ENCODE measurements at places on chromosomes 7 and 10.

DNA sequence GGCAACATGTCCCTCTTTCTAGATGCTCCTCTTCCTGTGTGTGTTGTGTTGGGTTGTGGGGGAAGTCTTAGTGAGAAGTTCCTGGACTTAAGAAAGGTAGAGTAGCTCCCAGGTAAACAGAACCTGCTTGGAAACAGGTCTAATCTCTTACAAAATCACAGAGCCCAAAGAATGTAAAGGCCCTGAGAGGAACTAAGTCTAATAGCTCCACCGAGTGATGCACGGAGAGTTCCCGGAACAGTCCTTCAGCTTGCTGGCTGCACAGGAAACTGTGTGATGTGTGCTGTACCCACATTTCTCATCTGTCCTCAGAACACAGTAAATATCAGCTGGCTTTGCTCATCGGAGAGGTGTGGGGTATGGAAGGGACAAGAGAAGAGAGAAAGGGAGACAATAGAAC lies 182.6 kb upstream of the LYZL1 start:
- DNase-seq = no peak

GRCh38 chr10:59829024-59829423 lies 75.8 kb upstream of the MRLN start:
- DNase-seq = no peak

DNA sequence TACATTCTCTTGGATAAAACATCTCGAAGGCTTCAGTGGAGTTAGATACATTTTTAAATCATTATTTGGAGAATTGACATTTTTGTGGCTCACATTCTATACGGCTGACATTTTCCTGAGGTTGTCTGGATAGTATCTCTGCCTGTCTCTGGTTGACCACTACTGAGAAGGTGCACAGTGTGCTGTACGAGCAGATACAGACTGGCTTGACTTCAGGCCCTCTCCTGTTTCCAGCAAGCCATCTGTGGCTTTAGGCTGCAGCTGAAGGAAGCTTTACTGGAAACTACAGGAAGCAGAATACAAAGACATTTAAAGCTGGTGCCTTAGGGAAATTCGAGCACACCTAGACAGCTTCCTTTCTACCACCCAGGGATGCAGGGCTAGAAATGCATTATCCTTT lies 39.3 kb upstream of the RSU1 start:
- DNase-seq = no peak

DNA sequence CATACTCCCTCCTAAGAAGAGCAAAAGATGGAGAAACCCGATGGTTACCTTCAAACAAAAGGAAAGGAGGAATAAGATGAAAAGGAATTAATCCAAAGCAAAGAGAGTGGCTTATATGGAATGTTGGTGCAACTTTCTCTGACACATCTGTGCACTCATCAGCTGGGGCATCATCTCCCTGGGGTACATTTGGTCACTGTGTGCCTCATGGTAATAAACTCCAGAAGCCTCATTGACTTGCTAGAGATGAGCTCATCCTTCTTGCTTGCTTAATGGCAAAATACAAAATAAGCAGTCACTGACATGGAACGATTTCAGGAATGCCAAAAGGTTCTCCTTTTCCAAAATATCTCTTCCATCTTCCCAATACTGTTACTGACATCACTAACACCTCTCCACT lies 22.5 kb downstream of the CAV1 start:
- no peak for DNase-seq

DNA sequence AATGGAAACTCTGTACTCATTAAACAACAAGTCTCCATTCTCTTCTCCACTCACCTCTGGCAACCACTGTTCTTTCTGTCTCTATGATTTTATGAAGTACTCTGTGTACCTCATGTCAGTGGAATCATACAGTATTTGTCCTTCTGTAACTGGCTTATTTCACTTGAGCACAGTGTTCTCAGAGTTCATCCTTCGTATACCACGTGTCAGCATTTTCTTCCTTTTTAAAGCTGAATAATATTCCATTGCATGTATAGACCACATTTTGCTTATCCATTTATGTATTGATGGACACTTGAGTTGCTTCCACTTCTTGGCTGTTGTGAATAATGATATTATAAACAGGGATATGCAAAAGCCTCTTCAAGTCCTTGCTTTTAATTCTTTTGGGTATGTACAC lies 333.0 kb upstream of the ZNF32 start:
- no peak for DNase-seq

DNA sequence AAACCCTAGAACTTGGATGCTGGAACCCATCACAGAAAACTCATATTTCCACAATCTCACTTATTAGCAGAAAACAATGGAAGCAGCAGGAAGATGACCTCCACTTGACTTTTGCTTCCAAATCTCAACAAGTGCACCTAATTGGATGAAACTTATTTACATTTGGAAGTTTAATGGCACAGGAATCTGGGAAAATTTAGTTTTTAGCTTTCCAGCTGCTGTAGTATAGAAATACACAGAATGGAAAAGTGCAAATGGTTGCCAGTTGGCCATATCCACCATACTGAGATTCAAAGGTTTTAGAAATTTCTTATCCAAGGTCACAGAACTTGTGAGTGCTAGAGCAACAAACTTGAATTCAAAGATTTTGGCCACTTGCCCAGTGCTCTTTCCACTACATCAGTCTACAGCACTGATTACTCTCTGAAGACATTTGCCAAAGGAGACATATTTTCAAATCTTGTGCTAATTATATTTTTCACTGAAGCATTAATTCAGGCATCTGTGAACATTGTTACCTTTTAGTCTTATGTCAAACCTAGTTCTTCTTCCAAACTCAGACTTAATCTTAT lies 9.3 kb upstream of the AHR start:
- no peak for DNase-seq

DNA sequence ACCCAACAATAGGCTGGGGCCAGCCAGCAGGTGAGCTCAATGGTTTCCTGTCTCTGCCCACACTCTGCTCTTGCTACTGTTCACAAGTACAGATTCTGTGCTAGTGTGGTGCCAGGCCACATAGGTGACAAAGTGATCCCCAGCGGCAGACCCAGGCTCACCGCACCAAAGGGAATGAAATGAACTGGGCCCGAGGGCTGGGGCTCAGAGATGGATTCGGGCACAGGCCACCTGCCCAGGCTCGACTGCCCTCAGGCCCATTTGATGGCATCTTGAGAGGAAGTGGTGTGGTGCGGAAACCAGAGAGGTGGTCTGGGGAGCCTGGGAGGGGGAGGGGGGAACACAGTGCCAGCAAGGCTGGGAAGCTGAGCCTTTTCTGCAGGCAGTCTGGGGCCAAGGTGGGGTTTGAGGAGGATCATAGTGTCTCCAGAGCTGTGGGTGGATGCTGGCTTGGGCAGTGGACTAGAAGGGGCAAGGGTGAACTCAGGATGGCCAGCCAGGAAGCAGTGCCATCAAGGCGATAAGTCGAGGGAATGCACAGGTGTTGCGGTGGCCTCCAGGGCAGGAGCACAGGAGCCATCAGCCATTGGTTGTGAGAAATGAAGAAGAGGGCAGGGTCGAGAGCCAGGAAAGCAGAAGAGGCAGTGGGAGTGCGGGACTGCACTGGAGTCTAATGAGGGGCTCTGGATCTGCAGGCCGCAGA lies 85.2 kb downstream of the ARHGAP22 start:
- DNase-seq = no peak

- DNase-seq = no peak
Observed at GRCh38 chr7:114364151-114364550, 50.5 kb upstream of the FOXP2 start.

GRCh38 chr10:71782917-71783490 lies 9.7 kb upstream of the VSIR start:
- DNase-seq = no peak

DNA sequence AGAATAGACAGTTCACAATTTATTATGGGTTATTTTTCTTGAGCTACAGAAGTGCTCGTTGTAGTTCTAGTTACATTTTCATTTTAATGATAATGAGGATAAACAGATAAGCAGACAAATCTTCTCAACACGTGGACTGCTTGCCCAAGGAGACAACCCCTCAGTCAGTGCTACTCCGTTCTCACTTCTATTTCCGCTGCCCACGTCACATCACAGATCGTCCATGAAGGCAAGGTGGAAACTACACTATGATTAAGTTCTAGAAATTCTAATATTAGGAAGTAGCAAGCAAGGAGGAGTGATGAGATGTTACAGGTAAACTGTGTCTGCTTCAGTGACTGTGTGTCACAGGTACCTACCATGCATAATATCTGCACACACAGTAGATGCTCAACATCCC lies 210.5 kb downstream of the CHCHD3 start:
- no peak for DNase-seq
